ENCODE measurements at places on chromosomes 5 and 9. TPM values are rescaled to one million over a fixed set of nuclear protein-coding genes. Genes with fewer than 3 reads are reported as not detected.

Gene KCNN2
- 0.16 TPM for total RNA-seq

Gene NME5
- not detected for total RNA-seq

Gene TICAM2
- total RNA-seq: 0.73 TPM

Gene TOR4A
- total RNA-seq: 20.9 TPM

Gene PDLIM4
- total RNA-seq: 0.49 TPM

Gene GDA
- total RNA-seq: 0.97 TPM

Gene NRG2
- 1.9 TPM for total RNA-seq

Gene TRIM14
- total RNA-seq: 10.0 TPM

Gene ARAP3
- total RNA-seq: 4.6 TPM
